ENCODE measurements at places on chromosomes 4 and X. TPM values are rescaled to one million over a fixed set of nuclear protein-coding genes. Genes with fewer than 3 reads are reported as not detected.

Gene GLRB
- total RNA-seq = 2.9 TPM

Gene LDB2
- total RNA-seq = 70.0 TPM

Gene LEF1
- total RNA-seq = 12.5 TPM

- no peak for DNase-seq
- H3K36me3 ChIP-seq = no peaks in the 10 kb centered on the region
- H3K27me3 ChIP-seq = no peaks in the 10 kb centered on the region
Observed at GRCh38 chrX:16807976-16808542, 21.8 kb downstream of the TXLNG start.

GRCh38 chr4:128583753-128584712 is 225.5 kb upstream of the JADE1 start:
- DNase-seq = no peak
- no peak overlapping the region for H3K27ac ChIP-seq
- H3K4me3 ChIP-seq = no peak overlapping the region
- H3K27me3 ChIP-seq = no peaks in the 10 kb centered on the region

DNA sequence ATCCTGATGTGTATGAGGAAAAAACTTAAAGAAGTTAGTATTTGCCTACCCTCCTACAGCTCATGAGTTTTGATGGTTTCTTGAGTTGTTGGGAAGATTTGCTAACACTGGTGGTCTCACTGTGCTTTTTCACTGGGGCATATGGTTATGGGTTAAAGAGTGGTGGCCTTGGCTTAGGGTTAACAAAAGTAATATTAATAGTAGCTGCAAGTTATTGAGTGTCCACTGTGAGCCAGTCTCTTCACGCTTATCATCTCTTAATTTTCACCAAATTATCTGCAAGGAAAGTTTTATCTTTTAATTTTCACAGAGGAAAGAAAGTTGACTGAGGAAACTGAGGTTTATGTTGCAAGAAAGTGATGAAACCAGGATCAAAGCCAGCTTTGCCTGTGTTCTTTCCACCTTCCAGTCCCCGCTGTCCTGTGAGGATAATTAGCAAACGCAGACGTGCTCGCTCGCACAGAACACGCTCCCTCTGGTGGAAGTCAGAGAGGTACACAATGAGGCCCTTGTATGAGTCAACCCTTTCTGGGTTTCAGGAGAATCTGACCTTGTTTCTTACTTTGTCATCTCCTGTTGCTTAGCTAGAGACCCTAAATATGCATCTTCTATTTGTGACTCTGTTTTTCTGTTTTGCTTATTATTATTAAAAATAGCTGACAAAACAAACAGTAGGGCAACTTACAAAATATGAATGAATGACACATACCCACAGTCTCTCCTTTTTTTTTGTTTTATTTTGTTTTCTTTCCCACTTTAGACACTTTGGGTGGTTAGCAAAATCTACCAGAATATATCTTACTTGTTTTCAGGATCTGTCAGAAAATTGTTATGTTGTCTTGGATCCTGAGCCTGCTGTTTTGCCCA is 94.3 kb downstream of the DDIT4L start:
- no peak for DNase-seq
- no peak overlapping the region for H3K27ac ChIP-seq
- no peak overlapping the region for H3K4me3 ChIP-seq
- no peaks in the 10 kb centered on the region for H3K27me3 ChIP-seq

DNA sequence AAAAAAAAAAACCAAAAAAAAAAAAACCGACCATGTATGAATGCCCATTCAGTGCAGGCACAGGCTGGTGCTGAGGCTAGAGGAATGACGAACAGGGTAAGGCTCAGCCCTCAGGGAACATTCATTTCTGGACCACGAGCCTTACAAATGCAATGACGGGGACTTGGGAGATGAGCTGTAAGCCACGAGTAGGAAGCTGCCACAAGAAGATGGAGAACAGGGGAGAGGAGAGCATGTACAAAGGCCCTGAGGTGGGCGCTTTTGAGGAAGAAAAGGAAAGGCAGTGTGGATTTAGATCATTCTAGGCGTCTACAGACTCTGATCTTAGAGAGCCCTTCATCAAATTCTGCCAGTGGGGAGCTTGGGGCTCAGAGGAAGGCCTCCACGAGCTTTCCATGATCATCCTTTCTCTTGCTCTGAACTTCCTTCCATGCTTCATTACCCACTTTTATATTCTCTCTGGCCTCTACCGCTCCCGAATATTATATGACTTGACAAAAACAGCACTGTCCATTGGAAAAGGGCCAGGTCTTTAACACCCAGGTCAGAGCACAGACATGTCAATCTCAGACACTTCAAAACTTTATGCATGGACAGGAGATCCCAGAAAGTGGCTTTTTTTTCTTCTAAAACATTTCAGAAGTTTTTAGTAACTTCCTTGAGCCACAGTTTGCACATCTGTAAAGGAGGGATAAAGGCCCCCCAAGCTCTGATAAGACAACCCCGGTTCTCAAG is 3.3 kb upstream of the ZNF518B start:
- H3K27me3 ChIP-seq = no peaks in the 10 kb centered on the region
- H3K36me3 ChIP-seq = no peaks in the 10 kb centered on the region
- H3K4me1 ChIP-seq = peaks cover 18% of the 10 kb centered on the region

DNA sequence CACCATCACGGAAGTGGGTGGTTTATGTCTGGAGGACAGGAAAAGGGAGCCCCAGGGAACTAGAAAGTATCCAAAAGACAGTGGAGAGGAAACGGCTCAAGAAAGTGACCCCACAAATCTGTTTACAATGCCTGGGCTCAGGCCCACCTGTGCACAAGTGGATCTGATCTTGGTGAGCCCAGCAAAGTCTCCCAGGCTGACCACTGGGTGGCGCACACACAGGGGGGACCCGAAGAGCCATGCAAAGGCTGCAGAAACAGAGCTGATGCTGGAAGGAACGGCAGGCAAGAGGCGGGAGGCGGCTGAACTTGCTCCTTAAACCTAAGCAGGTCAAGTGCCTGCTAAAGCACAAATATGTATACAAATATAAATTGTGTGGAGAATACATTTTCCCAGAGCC is 9.6 kb downstream of the HAUS7 start:
- no peaks in the 10 kb centered on the region for H3K4me1 ChIP-seq
- H3K4me3 ChIP-seq = no peak overlapping the region
- no peaks in the 10 kb centered on the region for H3K36me3 ChIP-seq
- H3K27ac ChIP-seq = no peak overlapping the region
- no peak for DNase-seq

- DNase-seq = no peak
- no peak overlapping the region for H3K27ac ChIP-seq
Observed at GRCh38 chr4:75891611-75892010, 10.6 kb downstream of the PPEF2 start.

DNA sequence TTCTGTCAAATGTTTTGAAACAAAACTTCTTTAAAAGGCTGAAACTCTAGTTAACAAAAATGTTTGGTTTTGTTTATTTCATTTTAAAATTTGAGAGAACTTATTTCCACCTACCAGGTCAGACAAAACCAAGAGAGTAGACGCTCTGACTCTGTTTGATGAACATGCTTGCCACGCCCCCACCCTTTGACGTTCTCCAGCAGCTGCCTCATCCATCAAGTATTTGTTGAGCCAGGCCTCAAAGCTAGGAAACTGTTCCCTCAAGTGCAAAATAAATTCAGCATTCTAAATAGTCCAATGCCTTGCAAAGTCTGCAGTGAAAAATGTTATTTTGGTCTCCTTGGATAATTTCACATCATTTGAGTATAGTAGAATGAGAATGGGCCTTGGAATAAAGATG is 121.6 kb downstream of the GUCY2F start:
- no peak for DNase-seq
- no peaks in the 10 kb centered on the region for H3K36me3 ChIP-seq
- H3K4me1 ChIP-seq = no peaks in the 10 kb centered on the region

- no peaks in the 10 kb centered on the region for H3K36me3 ChIP-seq
- DNase-seq = no peak
- no peaks in the 10 kb centered on the region for H3K27me3 ChIP-seq
- no peak overlapping the region for H3K27ac ChIP-seq
Observed at GRCh38 chr4:110216129-110216528, 17.7 kb upstream of the ELOVL6 start.

DNA sequence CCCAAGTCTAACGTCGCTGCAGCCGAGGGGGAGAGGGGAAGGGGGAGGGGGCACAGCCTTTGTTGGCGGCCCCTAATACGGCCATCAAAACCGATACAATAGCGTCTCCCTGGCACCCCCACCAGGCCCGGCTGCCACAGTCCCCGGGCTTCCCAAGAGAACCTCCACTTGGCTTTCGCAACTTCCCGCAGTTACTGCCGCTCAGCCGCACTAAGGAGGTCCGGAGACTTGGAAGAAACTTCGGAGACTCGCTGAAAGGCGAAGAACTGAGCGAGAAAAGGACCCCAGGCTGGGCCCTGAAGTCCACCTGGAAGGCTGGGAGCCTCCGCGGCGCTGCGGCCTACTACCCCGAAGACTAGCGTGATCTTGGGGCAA is 2.8 kb downstream of the NKX6-1 start:
- H3K27me3 ChIP-seq = peaks cover 40% of the 10 kb centered on the region
- H3K4me1 ChIP-seq = peaks cover 41% of the 10 kb centered on the region
- no peak for DNase-seq
- no peaks in the 10 kb centered on the region for H3K36me3 ChIP-seq
- no peak overlapping the region for H3K4me3 ChIP-seq

DNA sequence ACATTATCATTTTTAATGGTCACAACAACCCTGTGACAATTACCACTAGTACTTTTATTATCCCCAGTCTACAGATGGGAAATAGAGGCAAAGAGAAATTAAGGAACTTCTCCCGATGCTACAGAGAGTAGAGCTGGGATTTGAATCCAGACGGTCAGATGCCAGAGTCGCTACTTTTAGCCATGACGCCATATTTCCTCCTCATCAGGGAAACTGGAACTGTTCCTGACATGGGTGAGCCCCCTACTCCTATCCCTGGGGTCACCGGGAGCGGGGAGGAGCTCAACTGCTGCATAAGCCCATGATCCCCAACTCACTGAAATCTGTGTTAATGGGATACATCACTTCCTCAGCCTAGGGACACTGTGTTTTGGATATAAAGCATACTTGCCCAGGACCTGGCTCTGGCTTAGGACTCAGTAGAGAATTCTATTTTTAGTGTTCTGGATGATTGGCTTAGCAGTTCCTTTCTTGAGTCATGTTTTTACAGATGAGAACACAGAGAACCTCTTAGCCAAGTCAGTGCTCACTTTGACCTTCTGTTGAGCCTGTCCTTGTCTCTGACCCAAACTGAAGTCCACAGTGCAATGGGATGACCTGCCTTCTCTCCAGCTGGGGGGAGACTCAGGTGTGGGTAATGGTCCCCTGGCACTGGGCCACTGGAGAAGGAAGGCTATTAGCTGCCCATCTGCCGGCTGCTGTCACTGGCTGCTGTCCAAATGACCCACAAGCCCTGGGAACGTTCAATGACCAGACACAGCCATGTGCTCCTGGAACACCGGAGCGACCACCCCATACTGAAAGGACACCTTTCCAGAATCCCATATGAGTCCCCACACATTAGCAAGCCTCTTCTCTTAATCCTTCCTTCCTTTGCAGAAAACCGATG is 90.8 kb upstream of the SHISA3 start:
- no peak for DNase-seq
- no peaks in the 10 kb centered on the region for H3K27me3 ChIP-seq
- H3K27ac ChIP-seq = no peak overlapping the region
- no peak overlapping the region for H3K4me3 ChIP-seq

- no peaks in the 10 kb centered on the region for H3K27me3 ChIP-seq
- peaks cover 24% of the 10 kb centered on the region for H3K4me1 ChIP-seq
- H3K4me3 ChIP-seq = peak overlapping the region; percentile 94
- H3K27ac ChIP-seq = no peak overlapping the region
- no peaks in the 10 kb centered on the region for H3K36me3 ChIP-seq
- DNase-seq = no peak
Observed at GRCh38 chrX:15853586-15854079, 980 bp downstream of the AP1S2 start.

GRCh38 chr4:76011018-76011670 is 3.8 kb upstream of the CXCL9 start:
- H3K27ac ChIP-seq = peak overlapping the region; percentile 65
- no peak for DNase-seq
- no peaks in the 10 kb centered on the region for H3K36me3 ChIP-seq

- H3K27me3 ChIP-seq = no peaks in the 10 kb centered on the region
- DNase-seq = no peak
- H3K4me1 ChIP-seq = peaks cover 47% of the 10 kb centered on the region
Observed at GRCh38 chr4:148444296-148445070, 2.3 kb upstream of the NR3C2 start.

DNA sequence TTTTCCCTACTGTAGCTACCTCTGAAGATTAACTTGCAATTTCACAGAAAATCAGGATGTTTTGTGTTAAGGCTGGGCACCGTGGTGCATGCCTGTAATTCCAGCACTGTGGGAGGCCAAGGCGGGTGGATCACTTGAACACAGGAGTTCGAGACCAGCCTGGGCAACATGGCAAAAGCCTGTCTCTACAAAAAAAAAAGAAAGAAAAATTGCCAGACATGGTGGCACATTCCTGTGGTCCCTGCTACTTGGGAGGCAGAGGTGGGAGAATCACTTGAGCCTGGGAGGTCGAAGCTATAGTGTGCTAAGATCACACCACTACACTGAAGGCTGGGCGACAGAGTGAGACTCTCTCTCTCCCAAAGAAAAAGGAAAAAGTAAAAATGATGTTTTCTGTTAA is 27.4 kb downstream of the APELA start:
- no peaks in the 10 kb centered on the region for H3K4me1 ChIP-seq
- no peaks in the 10 kb centered on the region for H3K36me3 ChIP-seq
- H3K27me3 ChIP-seq = no peaks in the 10 kb centered on the region
- no peak overlapping the region for H3K27ac ChIP-seq

DNA sequence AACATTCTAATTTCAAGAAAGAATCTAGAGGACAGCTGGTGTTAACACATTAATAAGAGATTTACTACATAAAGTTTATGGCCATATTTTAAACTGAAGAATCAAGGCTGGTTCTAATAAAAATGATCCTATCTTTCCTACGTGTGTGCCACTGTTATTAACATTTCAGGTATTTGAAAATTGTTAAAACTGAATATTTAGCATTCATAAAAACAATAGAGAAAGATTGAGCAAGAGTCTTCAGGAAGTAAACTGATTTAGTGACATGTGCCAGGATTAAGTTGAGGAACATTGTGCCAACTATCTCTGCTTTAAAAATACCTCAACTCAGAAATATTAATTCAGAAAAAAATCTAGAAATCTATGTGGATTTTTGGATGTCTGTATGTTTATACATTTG is 810.1 kb downstream of the FAT4 start:
- DNase-seq = no peak
- no peak overlapping the region for H3K27ac ChIP-seq
- no peaks in the 10 kb centered on the region for H3K4me1 ChIP-seq
- H3K36me3 ChIP-seq = no peaks in the 10 kb centered on the region
- no peaks in the 10 kb centered on the region for H3K27me3 ChIP-seq
- no peak overlapping the region for H3K4me3 ChIP-seq

- peaks cover 12% of the 10 kb centered on the region for H3K4me1 ChIP-seq
- no peak for DNase-seq
- H3K36me3 ChIP-seq = no peaks in the 10 kb centered on the region
- H3K27ac ChIP-seq = peak overlapping the region; percentile 88
- H3K4me3 ChIP-seq = peak overlapping the region; percentile 54
Observed at GRCh38 chrX:64204252-64204651, 1.3 kb downstream of the AMER1 start.

DNA sequence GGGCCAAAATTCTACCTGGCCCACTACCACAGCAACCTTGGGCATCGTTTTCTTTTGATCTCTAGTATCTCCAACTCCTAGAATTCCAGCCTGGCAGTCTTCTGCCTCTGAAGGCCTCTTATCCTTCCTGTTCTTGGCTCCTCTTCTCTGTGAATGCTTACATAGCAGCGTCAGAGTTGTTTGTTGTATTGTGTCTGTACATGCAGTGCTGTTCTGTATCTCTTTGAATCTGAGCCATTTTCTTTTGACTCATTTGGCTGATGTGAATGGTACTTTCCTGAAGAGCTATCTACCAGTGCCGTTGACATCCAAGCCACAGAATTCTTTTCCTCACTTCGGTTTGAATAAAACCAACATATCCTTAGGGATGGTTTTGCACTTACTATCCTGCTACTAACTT is 79.2 kb downstream of the TMEM164 start:
- no peaks in the 10 kb centered on the region for H3K36me3 ChIP-seq
- peaks cover 8% of the 10 kb centered on the region for H3K4me1 ChIP-seq
- no peak for DNase-seq

All from vagina (tissue), 2 donors.